GM13977 (cell line): ENCODE measurements at places on chromosomes 3 and 15.
A peak's percentile ranks its signal among the peaks of the same experiment; 100 is the strongest.

GRCh38 chr3:185815391-185816282, 9.2 kb downstream of the IGF2BP2 start:
- no peak for DNase-seq

- no peak for DNase-seq
Observed at GRCh38 chr3:99626417-99626788, 12.0 kb upstream of the COL8A1 start.

GRCh38 chr3:126982126-126982470, 817 bp upstream of the PLXNA1 start:
- DNase-seq: peak; percentile 83

DNA sequence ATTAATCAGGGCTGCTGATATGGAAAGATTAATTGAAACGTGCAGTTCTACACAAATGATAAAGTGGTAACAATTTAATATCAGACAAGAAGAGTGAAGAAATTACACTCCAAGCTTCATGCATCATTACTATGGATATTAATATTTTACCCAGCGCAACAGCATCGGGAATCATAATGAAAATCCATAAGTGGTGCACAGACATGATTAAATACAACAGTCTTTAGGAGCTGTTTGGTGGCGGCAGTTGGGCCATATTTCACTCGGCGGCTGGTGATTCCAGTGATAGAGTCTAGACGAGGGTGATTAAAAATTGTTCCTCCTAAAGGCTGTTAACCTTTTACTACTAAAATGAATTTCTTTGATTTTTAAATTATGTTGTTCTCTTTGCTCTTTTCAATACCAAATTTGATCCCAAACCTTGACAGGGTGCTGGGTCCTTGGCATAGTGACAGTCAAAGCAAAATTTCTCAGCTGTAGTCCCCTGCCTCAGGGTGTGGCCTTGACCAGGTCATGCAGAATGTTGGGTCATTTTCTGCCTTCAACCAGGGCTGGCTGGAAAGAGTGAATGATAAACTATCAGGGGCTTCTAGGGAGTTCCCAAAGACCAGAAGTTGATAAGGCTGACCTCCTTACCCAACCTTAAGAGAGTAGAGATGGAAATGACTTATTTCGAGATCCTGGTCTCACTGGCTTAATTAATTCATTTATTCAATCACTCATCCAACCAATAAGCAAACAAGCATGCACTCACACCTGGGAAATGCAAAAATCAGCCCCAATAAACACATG, 392.0 kb downstream of the IL20RB start:
- no peak for DNase-seq
